ENCODE measurements at places on chromosomes 1 and 21.

- no peaks in the 10 kb centered on the region for H3K27me3 ChIP-seq
These were observed 444 bp upstream of the AGTRAP start for GRCh38 chr1:11735531-11735853.

GRCh38 chr1:201634261-201634660 lies 95.3 kb downstream of the NAV1 start:
- peak; percentile 52 for DNase-seq
- peaks cover 20% of the 10 kb centered on the region for H3K36me3 ChIP-seq
- no peak overlapping the region for H3K4me3 ChIP-seq
- H3K4me1 ChIP-seq = peaks cover 53% of the 10 kb centered on the region

GRCh38 chr21:40766381-40766780 lies 80.6 kb downstream of the DSCAM start:
- H3K4me3 ChIP-seq = no peak overlapping the region
- H3K27me3 ChIP-seq = no peaks in the 10 kb centered on the region
- DNase-seq = no peak
- no peaks in the 10 kb centered on the region for H3K4me1 ChIP-seq

- no peaks in the 10 kb centered on the region for H3K4me1 ChIP-seq
- H3K4me3 ChIP-seq = no peak overlapping the region
- no peak overlapping the region for H3K27ac ChIP-seq
- no peak for DNase-seq
These were observed 1.0 kb downstream of the MSH4 start for GRCh38 chr1:75797606-75798216.

DNA sequence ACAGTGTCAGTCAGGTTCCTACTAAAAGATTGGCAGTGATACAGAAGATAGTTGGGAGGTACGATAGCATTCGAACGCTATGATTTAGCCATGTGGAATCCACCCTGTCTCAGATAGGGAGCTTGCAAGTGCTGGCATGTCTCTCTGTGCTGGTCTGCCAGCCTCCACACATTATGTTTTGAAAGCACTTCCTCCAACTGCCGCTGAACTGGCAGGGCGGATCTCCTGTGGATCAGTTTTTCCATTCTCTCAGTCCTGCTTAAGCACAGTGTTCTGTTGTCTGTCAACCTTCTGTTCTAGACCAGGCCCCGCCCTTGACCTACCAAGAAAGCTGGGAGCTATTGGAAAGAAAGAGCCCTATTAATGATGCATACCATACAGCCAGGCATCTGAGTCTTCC lies 65.5 kb upstream of the PALMD start:
- H3K4me3 ChIP-seq = no peak overlapping the region
- no peaks in the 10 kb centered on the region for H3K27me3 ChIP-seq
- no peaks in the 10 kb centered on the region for H3K4me1 ChIP-seq
- no peak for DNase-seq
- H3K27ac ChIP-seq = no peak overlapping the region

DNA sequence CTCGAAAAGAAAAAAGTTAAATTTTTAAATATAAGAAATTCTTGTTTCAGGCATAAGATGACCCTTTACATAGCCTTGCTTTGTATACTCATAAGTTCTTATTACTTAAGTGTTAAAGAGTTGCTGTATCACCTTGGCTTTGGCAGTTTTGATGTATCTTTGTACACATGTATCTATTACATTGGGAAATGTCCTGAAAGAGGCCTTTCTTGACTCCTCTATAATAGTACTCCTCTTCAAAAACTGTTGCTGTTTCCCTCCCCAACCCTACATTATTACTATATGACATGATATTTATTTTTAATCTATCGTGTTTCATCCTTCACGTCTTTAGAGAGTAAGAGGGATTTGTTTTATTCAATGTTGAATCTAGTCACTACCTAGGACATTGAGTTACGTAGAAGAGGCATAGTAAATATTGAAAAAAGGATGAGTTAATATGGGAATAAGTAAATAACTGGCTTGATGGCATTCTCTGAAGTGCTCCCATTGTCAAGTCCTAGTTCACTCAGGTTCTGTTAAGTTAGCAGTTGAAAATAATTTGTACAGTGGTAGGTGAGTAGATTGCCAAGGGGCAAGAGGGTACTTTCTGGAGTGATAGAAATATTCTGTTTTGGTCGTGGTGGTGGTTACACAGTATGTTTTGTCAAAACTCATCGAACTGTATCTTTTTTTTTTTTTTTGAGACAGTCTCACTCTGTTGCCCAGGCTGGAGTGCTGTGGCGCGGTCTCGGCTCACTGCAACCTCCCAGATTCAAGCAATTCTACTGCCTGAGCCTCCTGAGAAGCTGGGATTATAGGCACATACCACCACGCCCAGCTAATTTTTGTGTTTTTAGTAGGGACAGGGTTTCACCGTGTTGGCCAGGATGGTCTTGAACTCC lies 8.2 kb downstream of the THRAP3 start:
- H3K4me1 ChIP-seq = peaks cover 3% of the 10 kb centered on the region
- H3K27me3 ChIP-seq = no peaks in the 10 kb centered on the region
- DNase-seq = no peak
- no peak overlapping the region for H3K4me3 ChIP-seq
- H3K27ac ChIP-seq = no peak overlapping the region
- peaks cover 53% of the 10 kb centered on the region for H3K36me3 ChIP-seq

- DNase-seq = no peak
- no peaks in the 10 kb centered on the region for H3K27me3 ChIP-seq
- no peak overlapping the region for H3K4me3 ChIP-seq
These were observed 552.2 kb upstream of the NCAM2 start for GRCh38 chr21:20445971-20446370.

DNA sequence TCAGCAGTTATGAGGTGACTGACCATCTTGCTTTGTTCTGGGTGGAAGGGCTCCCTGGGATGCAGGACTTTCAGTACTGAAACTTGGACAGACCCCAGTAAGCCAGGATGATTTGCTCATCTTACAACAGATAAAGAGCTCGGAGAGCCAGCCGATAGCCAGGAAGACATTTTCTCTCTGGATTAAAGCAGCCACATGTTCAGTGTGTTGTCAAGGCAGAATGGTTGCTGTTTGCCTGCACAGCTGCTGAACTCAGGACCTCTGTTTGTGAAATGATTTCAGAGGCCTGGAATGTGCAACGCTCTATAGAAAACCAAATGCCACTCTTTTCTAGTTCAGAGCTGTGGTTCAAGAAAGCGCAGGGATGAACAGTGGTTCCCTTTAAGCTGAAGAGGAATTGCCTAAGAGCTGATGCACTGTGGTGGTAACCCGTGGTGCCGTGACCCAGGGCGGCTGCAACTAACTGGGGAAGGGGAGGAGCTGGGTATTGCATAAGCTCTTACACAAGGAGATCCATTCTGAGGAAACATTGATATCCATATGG lies 40.7 kb downstream of the CASQ2 start:
- H3K4me3 ChIP-seq = 0 out of 2 replicates have a peak overlapping the region, but pooled peaks have one; percentile 2
- no peaks in the 10 kb centered on the region for H3K36me3 ChIP-seq
- peak overlapping the region; percentile 84 for H3K27ac ChIP-seq
- no peaks in the 10 kb centered on the region for H3K27me3 ChIP-seq
